ENCODE measurements at places on chromosomes 4 and X.

DNA sequence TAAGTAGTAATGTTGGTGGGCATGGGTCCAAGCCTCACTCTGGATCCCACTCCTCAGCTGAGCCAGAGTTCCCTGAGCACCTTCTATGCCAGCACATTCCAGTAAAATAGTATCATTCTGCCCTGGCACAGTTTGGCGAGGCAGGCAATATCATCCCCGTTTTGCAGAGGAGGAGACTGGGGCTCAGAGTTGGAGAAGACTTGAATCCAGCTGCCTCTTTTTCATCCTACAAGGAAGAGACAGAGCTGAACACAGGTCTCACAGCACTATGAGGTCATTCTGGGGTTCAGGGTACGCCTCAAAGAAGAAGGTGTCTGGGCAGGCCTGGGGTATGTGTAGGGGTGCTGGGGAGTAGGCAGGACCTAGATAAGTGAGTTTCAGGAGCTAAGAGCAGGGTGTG, 103.9 kb upstream of the STX18 start:
- DNase-seq: no peak

- no peak for DNase-seq
These were observed 97.7 kb downstream of the ANXA5 start for GRCh38 chr4:121599049-121599448.

DNA sequence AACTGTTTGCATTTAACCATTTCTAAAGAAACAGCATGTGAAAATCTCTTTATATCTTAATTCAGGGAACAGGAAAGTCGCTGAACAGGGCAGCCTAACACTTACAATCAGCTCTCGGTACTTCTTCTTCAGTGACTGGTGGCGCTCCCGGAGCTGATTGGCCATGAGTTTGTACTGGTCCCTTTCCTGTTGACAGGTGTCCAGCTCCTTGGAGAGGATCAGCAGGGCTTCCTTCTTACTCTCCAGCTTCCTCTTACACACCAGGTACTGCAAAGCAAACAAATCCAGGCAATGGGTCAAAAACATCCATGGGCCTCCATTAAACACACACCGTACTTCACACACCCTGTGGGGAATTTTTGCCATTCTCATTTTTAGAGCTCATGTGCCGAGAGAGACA, 36.4 kb downstream of the CCDC149 start:
- no peak for DNase-seq

DNA sequence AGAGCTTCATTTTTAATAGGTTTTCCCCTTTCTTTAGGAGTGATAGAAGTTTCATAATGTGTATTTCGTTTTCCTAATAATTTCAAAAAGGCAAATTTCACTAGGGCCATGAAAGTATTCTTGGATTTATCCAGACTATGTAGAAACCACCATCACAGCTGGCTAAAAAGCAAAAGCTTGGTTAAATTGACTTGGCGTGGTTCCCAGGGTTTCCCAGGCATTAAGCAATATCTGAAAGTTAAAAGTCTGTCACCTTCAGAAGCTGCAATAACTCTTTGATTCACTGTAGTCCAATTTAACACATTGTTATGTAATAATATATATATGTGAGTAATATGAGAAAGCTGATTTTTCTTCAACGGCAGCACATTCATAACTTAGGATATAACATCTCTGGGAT, 38.3 kb downstream of the NDNF start:
- DNase-seq: no peak

DNA sequence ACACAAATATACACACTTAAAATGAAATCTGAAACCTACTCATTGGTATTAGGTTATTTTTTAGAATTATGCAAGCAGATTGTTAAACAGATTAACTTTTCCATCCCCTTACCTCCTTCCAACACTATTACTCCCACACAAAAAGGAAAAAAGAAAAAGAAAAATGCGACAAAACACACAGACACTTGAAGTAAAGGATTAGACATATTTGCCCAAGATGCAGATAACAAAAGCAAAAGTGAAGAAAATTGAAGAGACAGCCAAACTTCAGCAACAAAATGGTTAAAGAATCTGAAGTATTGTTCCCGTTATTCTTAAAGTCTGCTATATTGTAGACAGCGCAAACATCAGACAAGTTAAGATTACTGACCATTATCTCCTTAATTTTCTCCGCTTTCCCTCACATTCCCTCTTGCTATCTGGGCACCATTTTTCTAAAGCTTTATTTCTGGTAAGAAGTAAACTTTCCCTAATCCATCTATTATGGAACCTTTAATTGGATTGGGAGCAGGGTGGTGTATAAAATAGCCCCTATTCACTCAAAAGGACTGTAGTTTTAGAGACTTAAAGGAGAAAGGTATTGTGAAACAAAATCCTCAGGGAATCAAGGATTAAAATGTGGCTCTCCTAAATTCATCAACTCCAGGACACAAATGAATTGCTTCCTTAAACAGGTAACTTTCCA, 34.7 kb upstream of the MAB21L2 start:
- DNase-seq: no peak

GRCh38 chrX:99909946-99910345, 500.1 kb downstream of the PCDH19 start:
- no peak for DNase-seq

DNA sequence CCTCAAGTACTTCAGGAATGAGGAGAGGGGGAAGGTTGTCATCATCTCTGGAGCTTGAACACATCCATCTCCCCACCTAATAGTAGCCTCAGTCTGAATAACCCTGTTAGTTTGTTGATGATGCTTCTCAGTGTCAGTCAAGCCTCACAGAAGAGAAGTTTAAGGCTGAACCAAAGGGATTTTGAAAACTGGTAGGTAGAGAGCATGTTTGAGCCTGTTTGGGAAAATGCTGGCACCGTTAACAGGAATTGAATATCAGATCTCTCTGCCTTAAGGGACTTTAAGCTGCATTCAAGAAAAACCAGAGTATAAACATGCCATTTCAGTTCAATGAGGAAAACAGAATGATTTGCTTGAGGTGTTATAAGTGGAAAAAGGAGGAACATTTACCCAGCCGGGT, 73.1 kb downstream of the MAPK10 start:
- no peak for DNase-seq

DNA sequence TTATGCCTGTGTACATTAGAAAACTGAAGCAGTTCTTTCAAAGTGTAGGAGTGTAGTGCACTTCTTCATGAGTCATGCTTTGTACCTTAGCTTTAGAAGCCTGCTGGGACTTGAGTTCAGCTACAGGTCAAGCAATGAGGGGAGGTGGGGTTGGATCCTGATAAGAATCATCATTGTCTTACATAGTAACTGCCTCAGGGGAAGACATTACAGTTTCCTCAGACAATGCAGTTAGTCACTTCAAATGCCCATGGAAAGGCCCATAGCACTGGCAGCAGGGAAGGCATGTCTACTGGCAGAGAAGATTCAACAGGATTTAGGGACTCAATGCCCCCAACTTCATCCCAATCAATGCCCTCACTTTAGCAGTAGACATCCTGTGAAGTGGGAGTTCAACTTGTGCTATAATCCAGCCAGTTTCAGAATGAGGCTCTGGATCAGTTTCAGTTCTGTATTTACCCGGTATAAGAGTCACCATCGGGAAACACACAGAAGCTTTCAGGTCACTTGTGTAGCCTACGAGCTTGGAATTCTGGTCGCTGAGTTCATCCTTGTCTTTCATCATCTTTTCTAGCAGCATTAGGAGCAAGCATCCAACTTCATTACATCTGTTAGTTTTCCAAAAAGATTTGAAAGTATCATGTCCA, 1216.5 kb downstream of the RAPGEF2 start:
- DNase-seq: no peak

Data from HS-27A (cell line).